Activated T-cell treated with anti-CD3 and anti-CD28 coated beads for 48 hours (primary cell): ENCODE measurements at places on chromosomes 3 and 15.

GRCh38 chr15:53323191-53323590, 436.3 kb downstream of the WDR72 start:
- no peak for DNase-seq

- no peak for DNase-seq
Measured at GRCh38 chr3:176354843-176355242, 842.4 kb downstream of the TBL1XR1 start.

GRCh38 chr3:188152660-188153436, 1.1 kb upstream of the LPP start:
- DNase-seq: no peak

DNA sequence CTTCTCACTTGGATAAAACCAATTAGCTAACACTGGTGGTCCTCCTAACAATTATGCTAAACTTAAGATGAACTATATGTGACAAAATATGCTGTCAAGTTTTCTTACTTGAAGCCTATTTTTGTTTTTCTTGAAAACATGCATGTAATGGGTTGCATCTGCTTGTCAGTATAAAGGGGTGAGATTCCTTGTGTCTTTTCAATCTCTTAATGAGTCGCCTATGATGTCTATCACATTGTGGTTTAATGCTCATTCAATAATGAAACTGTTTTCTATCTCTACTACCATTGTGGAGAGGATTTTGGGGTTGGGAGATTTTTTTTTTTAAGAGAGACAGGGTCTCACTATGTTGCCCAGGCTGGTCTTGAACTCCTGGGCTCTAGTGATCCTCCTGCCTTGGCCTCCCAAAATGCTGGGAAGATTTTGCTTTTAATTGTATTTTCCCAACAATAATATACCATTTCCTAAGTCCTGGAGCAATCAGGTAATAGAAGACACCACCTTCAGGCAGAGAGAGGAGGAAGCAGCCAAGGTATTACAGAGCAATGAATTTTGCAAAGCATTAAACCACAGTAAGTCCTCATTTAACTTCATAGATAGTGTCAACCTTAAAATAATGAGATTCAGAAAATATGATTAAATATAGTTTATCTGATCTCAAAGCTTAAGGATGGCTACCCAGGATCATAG, 17.4 kb upstream of the TRMT10C start:
- DNase-seq: no peak

GRCh38 chr3:16885593-16886302, 993 bp downstream of the PLCL2 start:
- DNase-seq: no peak

DNA sequence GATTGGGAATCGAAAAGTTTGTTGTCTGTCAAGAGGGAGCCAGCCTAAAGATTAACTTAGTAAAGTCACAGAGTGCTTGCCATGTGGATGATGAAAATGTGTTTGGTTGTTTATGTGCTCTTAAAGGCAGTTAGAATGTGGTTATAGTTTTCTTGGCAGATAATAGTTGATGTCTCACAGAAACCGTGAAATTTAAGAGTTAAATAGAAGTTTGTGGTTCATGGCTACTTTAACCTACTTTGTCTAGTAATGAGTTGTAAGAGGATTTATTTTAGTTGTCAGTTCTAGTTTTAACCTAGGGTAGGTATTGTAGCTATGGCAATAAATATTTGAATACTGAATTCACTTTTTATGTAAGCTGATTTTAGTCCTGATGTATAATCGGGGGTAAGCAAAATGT, 36.4 kb upstream of the EIF3J start:
- no peak for DNase-seq

GRCh38 chr3:112170046-112170445, 37.0 kb upstream of the GCSAM start:
- no peak for DNase-seq

DNA sequence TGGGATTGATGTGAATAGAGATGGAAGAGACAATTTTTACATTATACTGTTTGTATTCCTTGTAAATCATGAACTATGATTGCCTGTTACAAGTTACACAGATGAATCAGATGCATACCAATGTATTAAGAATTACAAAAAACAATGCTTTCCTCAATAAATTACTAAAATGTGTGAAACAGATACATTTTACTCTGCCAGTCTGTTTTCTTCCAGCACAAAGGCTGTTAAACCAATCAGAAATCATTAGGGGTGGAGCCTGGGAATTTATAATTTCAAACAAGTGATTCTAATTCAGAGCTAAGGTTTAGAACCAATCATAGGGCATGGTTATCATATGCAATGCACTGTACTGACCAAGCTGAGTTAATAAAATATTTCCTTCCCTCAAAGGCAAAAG, 21.8 kb upstream of the ANKRD28 start:
- no peak for DNase-seq

- DNase-seq: no peak
Measured at GRCh38 chr3:165753560-165753959, 83.7 kb downstream of the BCHE start.

DNA sequence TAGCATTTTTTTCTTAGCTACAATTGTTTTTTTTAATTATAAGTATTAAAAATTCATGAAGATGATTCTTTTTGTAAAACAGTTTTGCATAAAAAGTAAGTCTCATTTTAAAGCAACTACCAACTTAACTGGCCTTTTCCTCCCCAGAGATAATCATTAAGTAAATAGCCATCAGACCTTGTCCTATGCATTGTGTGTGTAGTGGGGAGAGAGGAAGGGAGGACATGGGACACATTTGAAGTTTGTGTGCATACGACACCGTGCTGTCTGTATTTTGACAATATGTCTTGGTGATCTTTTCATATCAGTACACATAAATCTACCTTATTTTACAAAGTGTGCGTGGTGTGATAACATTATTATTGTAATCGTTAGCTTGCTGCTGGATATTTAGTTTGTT, 8.1 kb downstream of the SNRPN start:
- no peak for DNase-seq

DNA sequence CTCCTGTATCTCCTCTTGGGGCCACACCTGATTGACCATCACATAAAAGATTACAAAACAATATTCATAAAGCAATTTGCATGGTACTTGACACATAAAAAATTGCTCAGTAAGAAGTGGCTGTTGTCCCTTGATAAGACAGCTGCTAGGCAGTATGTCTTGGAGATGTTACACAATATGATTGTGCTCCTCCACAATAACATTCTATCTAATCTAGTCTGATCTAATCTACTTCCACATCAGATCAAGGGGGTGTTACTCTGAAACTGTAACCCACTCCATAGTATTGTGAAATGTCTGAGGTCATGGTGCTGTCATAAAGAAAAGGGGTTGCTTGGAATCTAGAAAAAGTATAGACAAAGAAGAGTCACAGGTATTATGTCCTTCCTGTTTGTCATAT, 23.4 kb upstream of the AQP9 start:
- DNase-seq: no peak

- DNase-seq: no peak
Measured at GRCh38 chr3:114231616-114232015, 5.8 kb downstream of the ZNF80 start.

DNA sequence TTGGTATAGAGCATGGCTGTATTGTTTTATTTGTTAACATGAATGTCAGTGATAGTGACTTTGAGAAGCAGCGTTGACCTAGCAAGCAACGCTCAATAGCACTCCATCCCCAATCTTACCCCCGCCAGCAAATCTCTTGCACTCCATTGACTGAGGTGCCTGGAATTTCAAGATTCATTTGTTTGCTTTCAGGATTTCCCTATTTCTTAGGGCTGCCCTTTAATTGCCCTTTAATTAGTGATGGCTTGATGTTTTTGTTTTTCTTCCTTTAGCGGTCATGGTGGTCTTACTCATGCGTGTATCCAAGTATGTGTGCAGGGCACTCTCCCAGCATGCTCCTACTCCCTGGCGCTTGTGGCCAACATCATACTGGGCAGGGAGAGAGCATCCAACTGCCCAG, 216.8 kb upstream of the TBL1XR1 start:
- no peak for DNase-seq

DNA sequence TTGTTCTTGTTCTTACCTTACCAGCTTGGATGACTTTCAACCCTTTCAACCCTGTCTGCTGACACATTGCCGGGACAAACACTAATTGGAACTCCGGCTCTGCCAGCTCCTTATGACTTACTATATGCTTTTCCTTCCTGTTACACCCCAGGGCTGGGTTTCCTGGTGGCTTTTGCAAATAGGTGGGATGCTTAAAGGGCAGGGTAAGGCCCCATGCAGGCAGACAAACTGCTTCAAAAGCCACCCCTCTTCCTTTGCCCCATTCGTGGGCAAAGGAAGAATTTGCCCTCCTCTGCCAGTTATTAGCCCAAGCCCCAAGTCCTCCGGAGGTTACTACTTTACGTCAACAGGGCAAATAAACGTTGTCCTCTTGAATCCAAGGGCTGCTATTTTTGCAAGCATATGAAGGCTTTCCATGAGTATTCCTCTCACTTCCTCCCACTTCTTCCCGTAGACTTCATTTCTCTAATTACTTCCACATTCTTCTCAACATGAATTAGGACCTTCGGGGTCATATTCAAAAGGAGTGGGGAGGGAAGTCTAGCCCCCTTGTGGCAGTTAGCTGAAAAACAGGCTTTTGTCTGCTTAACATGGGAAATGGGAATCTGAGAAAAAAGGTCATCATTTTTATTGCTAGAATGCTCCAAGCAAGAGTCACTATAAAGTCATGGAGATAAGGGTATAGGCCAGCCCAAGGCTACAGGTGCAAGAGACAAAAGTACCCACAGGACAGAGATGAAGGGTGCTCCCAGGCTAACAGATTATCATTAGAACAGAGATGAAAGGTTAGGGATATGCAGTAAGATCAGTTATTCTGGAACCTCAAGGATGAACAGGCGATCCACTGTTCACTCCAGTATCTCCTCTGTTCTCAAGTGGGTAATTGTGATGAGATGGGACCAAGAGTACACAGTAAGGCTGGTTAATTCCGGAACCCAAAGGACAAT, 56.3 kb upstream of the FSTL1 start:
- no peak for DNase-seq

DNA sequence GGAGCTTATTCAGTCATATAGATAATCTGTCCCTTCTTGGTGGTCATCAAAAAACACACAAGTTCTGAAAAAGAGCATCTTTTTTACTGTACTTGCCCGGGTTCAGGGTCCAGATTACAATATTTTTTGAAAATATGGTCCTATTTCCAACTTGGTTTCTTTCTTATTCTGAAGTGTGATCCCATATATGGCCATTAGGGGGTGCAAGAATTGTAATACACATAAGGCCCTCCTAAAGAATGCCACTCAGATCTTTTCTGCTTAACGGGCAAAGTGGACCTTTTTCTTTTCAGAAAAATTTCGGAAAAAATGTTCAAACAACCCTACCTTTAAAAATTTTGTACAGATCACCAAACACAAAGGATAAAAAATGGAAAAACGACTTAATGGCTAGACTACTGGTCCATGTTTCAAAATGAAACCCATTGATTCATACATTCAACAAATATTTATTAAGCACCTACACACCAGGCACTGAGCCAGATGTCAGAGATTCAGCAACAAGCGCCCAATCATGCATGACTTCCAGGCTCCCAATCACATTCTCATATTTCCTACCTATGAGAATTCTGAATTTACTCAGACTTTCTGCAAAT, 102.0 kb upstream of the MYRIP start:
- DNase-seq: no peak

DNA sequence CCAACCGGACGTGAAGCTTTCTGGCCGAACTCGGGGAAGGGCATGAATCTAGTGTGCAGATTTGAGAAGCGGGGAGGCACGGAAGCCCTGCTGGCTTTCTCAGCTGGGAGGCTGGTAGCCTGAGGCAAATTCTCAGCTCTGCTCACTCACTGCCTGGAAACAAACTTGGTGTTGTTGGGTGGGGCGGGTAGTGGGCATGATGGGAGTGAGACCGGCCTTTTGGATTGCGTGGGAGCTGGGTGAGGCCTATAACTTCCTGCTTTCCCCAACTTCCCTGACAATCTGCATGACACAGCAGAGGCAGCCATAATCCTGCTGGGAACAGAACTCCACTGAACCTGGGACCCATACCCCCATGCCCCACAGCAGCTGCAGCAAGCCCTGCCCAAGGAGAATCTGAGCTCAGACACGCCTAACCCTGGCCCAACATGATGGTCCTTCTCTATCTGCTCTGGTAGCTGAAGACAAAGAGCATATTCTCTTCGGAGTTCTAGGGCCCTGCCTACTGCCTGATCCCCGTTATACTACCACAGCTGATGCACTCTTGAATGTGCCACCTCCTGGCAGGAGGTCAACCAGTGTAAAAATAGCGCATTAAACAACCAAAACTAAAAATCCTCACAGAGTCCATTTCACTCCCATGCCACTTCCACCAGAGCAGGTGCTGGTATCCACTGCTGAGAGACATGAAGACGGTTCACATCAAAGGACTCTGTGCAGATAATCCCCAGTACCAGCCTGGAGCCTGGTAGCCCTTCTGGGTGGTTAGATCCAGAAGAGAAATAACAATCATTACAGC, 44.7 kb downstream of the CEP70 start:
- no peak for DNase-seq

GRCh38 chr3:8617921-8618320, 26.7 kb downstream of the SSUH2 start:
- DNase-seq: no peak

DNA sequence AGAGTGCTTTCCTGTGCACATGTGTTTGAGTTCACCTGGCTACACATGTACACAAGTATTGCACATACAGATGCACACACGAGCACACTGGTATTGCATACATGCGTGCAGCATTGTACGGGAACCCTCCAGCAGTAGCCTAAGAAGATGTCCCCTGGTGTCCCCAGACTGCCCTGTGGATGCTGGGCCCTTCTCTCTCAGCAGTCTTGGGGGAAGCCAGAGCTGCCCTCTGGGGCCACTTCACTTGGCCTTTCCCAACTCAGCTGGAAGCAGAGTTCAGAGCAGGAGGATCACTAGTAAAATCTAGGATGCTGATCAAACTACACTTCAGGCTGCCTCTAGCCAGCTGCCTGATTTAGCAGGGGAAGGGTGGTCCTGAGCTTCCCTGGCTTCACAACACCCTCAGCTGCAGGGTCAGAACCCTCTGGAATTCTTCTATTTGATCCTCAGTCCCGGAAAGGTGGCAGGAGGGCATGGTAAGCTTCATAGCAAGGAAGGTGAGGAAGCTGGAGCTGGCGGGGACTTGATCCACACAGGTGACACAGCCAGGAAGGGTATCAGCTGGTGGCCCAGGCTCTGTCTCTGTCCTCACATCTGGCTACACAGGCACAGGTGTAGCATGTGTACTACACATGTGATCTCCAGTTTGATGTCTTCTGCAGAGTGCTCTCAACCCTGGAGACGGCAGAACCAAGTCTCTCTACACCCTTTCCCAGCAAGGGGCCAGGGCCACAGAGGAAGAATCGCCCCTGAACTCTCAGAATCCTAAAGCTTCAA, 36.5 kb downstream of the KLF15 start:
- DNase-seq: no peak

GRCh38 chr3:8619548-8619947, 25.1 kb downstream of the SSUH2 start:
- no peak for DNase-seq

DNA sequence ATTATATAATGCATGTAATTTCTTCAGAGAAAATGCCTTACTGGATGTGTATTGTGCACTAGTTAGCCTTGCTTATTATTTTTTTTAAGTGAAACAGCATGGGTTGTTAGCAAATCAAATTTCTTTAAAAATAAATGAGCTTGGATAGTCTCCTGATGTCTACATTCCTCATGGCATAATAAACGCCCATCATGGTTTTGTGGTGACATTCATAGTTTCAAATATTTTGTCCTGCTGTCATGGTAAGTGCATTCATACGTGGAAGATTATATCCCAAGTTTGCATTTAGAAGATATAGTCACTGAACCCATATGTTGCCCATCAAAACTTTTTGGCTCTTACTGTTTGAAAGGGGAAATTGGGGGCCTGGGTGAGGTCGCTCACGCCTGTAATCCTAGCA, 130.7 kb downstream of the ALCAM start:
- DNase-seq: no peak

GRCh38 chr15:47374222-47374621, 343.1 kb upstream of the SEMA6D start:
- no peak for DNase-seq
